Spleen (tissue), 13 donors: ENCODE measurements at places on chromosomes 3 and 15. TPM values are rescaled to one million over a fixed set of nuclear protein-coding genes. Genes with fewer than 3 reads are reported as not detected.

CPLX3 gene
- total RNA-seq, result 47.7 TPM

SCN5A gene
- total RNA-seq, result 0.77 TPM

CHRM5 gene
- not detected for total RNA-seq

ZNF106 gene
- total RNA-seq, result 75.7 TPM

NISCH gene
- 92.2 TPM for total RNA-seq

DPPA2 gene
- not detected for total RNA-seq

CPNE9 gene
- not detected for total RNA-seq

ANO10 gene
- 18.8 TPM for total RNA-seq

PLCB2 gene
- total RNA-seq, result 175 TPM

GPR149 gene
- total RNA-seq, result not detected

ALDH1A2 gene
- total RNA-seq, result 11.2 TPM

SLC22A13 gene
- total RNA-seq, result 0.52 TPM

- H3K4me1 ChIP-seq, result peaks cover 36% of the 10 kb centered on the region
- no peaks in the 10 kb centered on the region for H3K27me3 ChIP-seq
- no peak overlapping the region for H3K27ac ChIP-seq
- DNase-seq, result peak; percentile 11
- H3K36me3 ChIP-seq, result no peaks in the 10 kb centered on the region
Measured at GRCh38 chr3:128874481-128875180, 4.8 kb upstream of the ACAD9 start.

DNA sequence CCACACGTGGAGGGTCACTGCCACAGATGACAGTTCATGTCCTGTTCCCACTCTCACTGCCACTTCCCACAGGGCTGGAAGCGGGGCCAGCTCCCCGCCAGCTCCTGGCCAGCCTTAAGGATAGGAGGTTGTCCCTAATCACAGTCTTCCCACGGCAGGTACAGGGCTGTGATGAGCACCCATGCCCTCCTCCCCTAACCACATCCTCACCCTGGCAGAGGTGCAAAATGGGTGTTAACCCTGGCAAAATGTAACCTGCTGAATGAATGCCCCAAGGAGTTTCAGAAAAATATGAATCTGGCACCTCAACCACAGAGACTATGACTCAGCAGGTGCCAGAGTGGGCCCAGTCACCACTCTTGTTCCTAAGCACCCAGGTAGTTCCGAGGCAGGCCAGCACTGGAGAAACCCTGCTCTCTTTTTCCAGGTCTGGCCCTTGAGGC lies 185.1 kb upstream of the TPM1 start:
- no peak for DNase-seq
- no peak overlapping the region for H3K27ac ChIP-seq
- no peaks in the 10 kb centered on the region for H3K4me1 ChIP-seq

DNA sequence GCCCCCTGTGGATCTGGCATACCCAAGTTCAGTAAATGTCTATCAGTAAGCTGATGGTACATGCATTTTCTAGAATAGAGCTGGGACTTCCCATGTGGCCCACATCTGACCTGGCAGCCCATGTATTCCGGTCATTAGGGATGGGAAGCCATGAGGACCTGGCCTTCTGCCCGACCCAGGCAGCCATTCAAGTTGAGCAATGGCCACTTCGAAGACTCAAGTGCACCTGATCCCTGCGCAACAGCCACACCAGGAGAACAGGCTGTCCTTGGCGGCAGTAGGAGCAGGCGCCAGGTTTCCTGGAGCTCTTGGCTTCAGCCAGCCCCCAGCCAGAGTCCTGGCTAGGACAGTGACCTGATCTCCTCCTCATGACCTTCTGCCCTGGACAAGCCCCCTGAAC lies 14.6 kb downstream of the HEMK1 start:
- H3K27me3 ChIP-seq, result no peaks in the 10 kb centered on the region
- no peak overlapping the region for H3K4me3 ChIP-seq
- peaks cover 28% of the 10 kb centered on the region for H3K4me1 ChIP-seq

DNA sequence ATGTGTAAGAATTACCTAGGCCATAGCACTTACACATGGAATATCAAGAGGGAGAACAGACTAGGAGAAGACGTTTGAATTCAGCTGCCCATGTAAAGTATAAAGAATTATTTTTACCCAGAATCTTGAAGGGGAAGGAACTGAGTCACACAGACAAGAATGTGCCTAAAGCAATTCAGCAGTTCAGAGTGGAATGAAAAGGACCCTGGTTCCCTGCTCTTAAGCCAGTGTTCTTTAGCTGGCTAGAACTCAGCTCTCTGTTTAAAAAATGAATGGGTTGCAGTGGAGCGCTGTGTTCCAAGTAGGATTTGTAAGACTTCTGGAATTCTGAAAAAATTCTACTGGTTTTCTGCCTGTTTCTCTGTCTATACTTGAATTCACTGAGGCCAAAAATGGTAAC lies 440.2 kb downstream of the LPP start:
- no peaks in the 10 kb centered on the region for H3K27me3 ChIP-seq
- H3K27ac ChIP-seq, result peak overlapping the region; percentile 28
- H3K4me3 ChIP-seq, result no peak overlapping the region
- no peaks in the 10 kb centered on the region for H3K36me3 ChIP-seq

DNA sequence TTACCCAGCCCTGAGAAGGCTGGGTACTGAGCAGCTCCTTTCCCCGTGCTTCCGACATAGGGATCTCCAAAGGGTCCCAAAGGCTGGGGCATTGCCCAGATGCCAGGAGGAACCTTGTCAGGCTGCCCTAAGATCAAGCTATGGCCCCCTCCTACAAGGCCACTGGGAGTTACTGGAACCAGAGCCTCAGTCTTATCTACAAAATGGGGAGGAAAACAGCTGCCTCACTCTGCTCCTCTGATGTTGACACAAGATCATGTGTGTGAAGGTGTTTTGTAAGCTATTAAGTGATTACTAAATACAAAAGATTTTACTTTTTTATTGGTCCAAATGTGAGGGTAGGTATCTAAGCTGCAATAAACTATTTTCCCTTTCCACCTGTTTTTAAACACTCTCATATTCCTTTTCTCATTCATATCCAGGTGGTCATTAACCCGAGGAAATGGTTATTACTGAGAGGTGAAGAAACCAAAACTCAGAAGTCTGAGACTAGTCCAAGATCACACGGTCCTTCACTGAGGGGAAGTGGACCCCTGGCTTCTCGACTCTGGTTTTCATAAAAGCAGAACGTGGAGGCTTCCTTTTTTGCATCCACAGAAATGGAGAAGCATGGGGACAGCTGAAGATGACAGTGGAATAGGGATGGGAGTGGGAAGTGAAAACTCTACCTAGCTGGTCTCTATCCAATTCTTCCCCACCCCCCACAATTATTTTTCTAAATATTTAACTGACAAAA lies 1.7 kb downstream of the ARPIN start:
- H3K36me3 ChIP-seq, result no peaks in the 10 kb centered on the region
- no peak overlapping the region for H3K27ac ChIP-seq
- no peak overlapping the region for H3K4me3 ChIP-seq

DNA sequence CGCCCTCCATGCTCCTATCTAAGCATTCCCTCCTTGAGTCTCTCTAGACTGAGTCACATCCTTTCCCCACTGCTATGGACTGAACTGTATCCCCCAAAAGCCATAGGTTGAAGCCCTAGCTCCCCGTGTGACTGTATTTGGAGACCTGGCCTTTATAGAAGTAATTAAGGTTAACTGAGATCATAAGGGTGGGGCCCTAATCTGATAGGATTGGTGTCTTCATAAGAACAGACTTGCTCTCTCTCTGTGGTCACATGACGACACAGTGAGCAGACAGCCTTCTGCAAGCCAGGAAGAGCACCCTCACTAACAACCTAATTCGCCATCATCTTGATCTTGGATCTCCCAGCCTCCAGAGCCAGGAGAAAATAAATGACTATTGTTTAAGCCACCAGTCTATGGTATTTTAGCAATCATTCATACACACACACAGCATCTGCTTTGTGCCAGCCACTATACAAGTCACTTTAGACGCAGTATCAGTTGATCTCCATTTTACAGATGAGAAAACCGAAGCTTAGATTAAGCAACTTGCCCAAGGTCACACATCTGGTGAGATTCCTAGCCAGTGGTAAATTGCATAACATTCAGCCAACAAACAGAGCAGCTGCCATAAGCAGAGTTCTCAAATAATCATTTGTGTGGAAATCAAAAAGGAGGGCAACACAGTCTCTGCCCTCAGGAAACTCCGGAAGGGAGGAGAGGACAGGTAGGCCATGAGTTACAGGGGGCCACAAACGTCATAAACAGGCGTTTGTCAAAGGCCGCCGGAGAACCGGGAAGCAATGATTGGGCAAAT lies 66.3 kb upstream of the HES1 start:
- no peak overlapping the region for H3K4me3 ChIP-seq
- no peaks in the 10 kb centered on the region for H3K36me3 ChIP-seq
- H3K27me3 ChIP-seq, result no peaks in the 10 kb centered on the region
- peaks cover 21% of the 10 kb centered on the region for H3K4me1 ChIP-seq
- DNase-seq, result no peak

- H3K4me1 ChIP-seq, result no peaks in the 10 kb centered on the region
- no peak overlapping the region for H3K27ac ChIP-seq
- no peak for DNase-seq
- H3K27me3 ChIP-seq, result no peaks in the 10 kb centered on the region
- H3K36me3 ChIP-seq, result no peaks in the 10 kb centered on the region
Measured at GRCh38 chr3:111151438-111151837, 79.8 kb downstream of the NECTIN3 start.

- H3K36me3 ChIP-seq, result no peaks in the 10 kb centered on the region
- no peak for DNase-seq
- peaks cover 2% of the 10 kb centered on the region for H3K27me3 ChIP-seq
- no peaks in the 10 kb centered on the region for H3K4me1 ChIP-seq
- no peak overlapping the region for H3K4me3 ChIP-seq
Measured at GRCh38 chr3:38755130-38755529, 60.9 kb downstream of the SCN10A start.

DNA sequence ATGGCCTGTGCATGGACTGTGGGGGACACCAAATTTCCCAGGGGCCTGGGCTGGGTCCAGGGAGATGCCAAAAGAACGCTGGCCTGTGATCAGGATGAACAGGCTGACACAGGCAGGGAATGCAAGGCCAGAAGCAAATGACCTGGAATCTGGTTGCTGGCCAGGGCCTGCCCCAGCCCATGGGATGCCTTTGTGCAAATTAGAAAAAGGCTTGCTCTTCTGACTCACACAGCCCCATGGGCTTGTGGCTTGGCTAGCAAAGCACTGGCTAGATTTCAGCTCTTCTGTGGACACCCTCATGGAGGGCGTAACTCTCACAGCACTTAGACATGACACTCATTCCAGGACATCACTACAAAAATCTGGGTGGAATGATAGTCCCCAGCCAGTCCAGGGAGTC lies 356.0 kb downstream of the SHQ1 start:
- H3K4me3 ChIP-seq, result no peak overlapping the region
- no peaks in the 10 kb centered on the region for H3K36me3 ChIP-seq
- H3K27me3 ChIP-seq, result no peaks in the 10 kb centered on the region

- no peak overlapping the region for H3K27ac ChIP-seq
- H3K4me1 ChIP-seq, result no peaks in the 10 kb centered on the region
- no peaks in the 10 kb centered on the region for H3K36me3 ChIP-seq
- H3K4me3 ChIP-seq, result no peak overlapping the region
Measured at GRCh38 chr15:52714968-52715367, 35.8 kb upstream of the ATOSA start.

DNA sequence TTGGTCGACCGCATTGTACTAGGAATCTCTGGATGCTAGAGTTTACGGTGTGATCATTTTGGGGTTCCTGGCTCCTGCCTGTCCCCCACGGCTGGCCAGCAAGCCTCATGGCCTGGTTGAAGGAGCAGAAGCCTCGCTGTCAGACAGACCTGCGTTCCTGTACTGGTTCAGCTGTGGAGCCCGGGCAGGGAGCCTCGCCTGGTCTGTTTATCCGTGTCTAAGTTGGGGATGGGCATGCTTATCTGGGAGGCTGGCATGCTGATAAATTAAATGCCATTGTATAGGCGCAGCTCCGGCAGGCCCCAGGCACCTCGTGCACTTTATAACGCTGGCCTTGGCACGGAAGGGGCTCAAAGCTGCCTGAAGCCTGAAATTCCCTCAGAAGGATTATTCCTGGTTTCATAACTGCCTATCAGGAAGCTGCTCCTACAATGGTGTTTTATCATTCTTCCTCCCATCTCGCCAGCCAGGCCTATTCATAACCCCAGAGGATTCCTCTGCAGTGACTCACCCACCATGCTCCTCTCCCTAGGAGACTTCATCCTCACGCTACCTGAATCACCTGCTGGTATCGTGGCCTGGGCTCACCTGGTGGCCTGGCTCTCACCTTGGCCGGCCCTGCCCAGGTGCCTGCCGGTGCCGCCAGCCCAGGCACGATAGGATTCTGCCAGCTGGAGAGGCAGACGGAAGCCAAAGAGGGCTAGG lies 110.9 kb downstream of the ASB7 start:
- H3K27ac ChIP-seq, result no peak overlapping the region
- no peak overlapping the region for H3K4me3 ChIP-seq
- no peaks in the 10 kb centered on the region for H3K4me1 ChIP-seq
- peak; percentile 57 for DNase-seq

DNA sequence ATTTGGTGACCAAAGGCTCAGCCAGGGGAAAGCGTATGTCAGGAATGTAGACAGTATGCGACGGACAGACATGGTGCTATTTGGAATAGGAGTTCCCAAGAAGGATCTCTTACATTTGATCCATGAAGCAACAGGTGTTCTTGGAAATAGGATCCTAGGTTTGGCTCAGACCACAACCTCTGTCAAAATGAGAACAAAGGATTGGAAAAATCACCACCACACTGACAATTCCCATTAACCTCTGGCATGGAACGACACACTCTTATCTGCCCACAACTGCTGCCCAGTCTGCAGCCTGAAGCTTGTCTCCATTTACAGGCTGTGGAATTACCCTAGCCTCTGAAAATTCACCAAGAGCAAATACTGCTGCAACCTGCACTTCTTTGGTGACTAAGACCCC lies 33.6 kb upstream of the LRRN1 start:
- H3K27me3 ChIP-seq, result no peaks in the 10 kb centered on the region
- H3K27ac ChIP-seq, result no peak overlapping the region
- no peak overlapping the region for H3K4me3 ChIP-seq
- no peaks in the 10 kb centered on the region for H3K4me1 ChIP-seq
- no peak for DNase-seq

DNA sequence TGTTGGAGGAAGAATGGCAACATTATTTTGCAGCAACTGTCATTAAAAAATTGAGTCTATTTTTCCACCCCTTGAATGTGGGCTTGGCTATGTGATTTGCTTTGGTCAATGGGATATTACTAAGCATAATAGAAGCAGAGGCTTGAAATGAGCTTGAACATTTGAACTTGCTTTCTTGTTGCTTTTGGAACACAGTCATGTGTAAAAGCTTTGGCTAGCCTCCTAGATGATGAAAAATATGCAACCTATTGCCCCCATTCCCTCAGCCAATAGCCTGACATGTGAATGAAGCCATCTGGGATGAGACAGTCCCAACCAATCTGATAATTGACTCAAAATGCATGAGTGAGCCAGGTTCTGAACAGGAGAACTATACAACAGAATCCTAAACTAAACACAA lies 78.4 kb downstream of the PLSCR2 start:
- no peaks in the 10 kb centered on the region for H3K36me3 ChIP-seq
- H3K27ac ChIP-seq, result no peak overlapping the region
- no peak for DNase-seq

- no peak overlapping the region for H3K27ac ChIP-seq
- H3K27me3 ChIP-seq, result no peaks in the 10 kb centered on the region
- H3K4me3 ChIP-seq, result no peak overlapping the region
Measured at GRCh38 chr15:33894193-33894592, 74.1 kb upstream of the CHRM5 start.
